Astrocyte of the cerebellum (primary cell): ENCODE measurements at places on chromosomes 4 and X.
A peak's percentile ranks its signal among the peaks of the same experiment; 100 is the strongest.

DNA sequence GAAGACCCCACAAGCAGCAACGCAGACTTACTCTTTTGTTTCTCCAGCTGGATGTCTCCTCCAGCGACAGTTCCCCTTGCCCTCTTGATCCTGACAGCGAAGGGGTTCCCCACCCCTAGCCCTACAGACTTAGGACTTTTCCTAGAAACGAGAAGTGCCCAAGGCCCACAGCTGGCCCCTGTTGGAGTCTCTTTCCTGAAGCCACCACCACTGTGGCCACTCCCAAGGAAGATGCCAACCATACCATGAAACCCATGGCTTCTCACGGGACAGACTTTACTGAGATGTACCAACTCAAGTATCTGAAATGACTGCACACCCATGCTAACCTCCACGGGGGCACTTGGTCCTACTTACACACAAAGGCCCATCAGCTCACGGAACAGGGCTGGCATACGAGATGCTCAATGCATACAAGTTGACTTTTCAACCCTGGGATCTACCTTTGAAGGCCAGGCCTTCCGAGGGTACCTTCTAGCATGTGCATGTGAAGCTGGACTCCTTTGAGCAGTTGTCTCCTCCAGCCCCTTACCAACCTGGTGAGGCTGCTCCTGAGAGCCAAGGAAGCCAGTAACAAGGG is 924 bp upstream of the IRAK1 start:
- DNase-seq: no peak

DNA sequence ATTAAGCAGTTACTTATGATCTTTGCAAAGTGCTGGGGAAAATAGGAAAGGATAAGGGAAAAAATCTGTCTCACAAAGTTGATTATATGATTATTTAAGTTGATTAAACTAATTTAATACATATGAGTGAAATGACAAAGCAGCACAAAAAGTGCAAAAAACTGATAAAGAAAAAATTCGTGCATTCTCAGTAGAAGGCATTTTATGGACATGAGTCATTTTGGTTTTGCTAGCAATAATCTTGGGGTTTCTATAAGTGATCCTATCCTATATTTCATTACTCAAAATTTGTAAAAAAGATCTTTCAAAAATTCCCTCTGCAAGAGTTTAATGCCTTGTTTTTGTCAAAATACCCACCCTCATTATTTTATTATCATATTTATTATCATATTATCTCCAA is 224.2 kb upstream of the ANXA10 start:
- no peak for DNase-seq

GRCh38 chrX:3638280-3638873 is 75.1 kb downstream of the PRKX start:
- peak; percentile 31 for DNase-seq

DNA sequence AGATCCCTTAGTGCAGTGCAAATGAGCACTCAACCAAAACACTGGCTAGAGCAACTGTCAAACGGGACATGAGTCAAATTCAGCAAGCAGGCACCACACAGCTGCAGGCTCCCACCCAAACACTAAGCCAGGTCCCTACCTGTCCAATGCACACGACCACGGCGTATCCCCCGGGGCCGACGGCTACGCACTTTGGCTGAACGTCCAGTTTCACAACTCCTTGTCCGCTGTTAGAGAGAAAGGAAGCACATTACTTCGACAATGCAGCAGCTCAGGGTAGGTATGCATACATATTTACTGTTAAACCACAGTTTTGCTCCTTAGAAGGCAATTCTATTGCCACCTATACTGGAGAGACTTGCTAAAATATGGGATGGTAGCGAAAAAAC is 35.4 kb downstream of the WDR1 start:
- DNase-seq: no peak

- no peak for DNase-seq
These were observed 62.4 kb downstream of the AFF2 start for GRCh38 chrX:148562846-148563245.

DNA sequence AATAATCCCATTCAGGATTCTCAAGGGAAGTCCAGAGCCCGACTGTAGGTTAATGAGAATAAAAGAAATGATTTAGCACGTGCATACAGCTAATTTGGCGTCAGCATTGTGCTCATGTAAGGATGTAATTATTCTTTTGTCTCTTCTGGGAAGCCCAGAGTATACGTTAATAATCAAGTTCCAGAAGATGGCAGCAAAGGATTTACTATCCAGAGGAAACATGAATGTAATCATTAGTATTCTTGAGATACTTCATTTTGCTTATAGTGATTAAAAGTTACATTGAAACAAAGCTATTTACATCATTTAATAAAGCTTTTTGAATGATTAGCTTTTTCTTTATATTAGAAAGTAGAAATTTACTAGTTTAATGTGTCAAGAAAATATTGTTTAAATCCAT is 27.1 kb upstream of the MAP9 start:
- DNase-seq: peak; percentile 27

- no peak for DNase-seq
These were observed 57.7 kb upstream of the C4orf54 start for GRCh38 chr4:99715286-99715685.

DNA sequence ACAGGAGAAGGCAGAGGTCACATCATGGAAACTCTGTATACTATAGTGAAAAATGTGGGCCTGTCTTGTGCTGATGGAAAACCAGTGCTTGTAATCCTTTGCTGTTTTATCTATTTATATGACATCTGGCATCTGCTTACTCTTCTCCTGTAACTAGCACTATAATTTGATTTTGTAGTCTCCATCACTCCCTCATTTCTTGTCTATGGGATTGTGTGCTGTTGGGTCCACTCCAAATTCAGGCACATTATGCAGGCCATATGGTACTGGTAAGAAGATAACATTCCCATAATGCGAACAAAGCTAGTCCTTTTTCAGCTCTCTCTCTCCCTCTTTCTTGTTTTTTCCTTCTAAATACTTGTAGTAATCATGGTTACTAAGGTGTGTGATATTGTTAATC is 581.2 kb upstream of the IGFBP7 start:
- DNase-seq: no peak

DNA sequence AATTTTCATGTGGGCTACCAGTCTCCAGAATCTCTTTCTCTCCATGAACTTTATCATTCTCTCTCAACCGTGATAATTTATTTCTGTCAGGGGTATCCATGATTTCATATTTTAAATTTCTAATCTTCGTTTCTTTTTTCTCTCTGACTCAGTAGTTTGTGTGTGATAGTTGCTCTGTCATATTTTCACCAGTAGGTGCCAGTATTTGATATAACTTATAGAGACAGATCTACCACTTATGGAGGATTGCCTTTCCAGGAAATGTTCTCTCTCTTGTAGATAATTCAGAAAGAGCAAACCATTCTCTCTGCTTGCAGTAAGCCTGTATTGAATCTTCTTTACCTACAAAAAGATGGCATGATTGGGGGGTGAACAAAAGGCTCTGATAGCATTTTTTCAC is 79.3 kb upstream of the DYNLT3 start:
- peak; percentile 19 for DNase-seq

DNA sequence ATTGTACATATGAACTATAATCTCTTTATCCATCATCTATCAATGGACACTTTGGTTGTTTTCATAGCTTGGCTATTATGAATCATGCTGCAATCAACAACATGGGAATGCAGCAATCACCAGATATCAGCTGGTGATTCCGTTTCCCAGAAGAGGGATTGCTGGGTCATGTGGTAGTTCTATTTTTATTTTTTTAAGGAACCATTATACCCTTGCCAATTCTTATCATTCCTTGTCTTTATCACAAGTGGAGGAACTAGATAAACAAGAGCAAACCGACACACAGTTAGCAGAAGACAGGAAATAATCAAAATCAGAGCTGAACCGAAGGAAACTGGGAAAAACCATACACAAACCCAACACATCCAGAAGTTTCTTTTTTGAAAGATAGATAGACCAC is 14.5 kb upstream of the LNX1 start:
- DNase-seq: no peak

DNA sequence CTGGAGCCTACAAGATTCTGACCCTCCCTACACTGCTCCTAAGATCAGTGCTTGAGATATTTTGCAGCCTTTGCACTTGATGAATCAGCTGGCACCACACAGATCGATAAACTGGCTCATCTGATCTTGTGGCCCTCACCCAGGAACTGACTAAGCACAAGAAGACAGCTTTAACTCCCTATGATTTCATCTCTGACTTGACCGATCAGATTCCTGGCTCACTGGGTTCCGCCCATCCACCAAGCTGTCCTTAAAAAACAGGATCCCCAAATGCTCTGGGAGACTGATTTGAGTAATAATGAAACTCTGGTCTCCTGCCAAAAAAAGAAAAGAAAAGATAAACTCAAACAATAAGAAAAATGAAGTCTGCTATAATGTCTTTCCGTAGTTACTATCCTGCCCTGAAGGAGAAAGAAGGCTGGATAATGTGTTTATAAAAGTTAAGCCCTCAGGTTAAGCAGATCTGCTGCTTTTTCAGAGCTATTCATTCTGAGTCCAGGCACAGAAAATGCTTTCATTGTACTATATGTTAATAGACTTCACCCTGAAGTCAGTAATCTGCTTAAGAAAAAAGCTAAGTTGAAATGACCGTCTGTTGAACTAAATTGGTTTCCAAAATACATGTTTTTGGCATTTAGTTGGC is 795.2 kb downstream of the TRIML1 start:
- DNase-seq: no peak
